ENCODE measurements at places on chromosomes 7 and 10.

- peaks cover 71% of the 10 kb centered on the region for H3K27me3 ChIP-seq
- no peak for DNase-seq
- no peak overlapping the region for H3K4me3 ChIP-seq
Observed at GRCh38 chr10:86312701-86313270, 53.8 kb downstream of the GRID1 start.

DNA sequence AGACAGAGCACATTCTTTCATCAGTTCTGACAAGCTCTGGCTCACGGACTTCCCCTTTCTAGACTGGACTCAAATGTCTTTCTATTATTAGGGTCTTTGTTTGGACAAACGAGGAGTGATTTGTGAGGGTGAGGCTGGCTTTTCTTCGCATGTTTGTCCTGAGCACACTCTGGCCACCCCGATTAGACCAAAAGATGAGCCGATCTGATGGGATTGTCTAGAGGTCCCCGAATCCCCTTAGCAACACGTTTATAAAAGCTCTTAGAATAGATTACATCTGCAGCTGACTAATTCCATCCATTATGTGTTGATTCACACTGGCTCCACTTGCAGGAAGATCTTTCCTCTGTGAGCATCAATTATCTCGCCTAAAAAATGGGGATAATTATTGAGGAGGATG, 675.4 kb upstream of the AUTS2 start:
- no peaks in the 10 kb centered on the region for H3K27me3 ChIP-seq
- no peak overlapping the region for H3K27ac ChIP-seq
- no peaks in the 10 kb centered on the region for H3K36me3 ChIP-seq
- no peaks in the 10 kb centered on the region for H3K4me1 ChIP-seq

- no peaks in the 10 kb centered on the region for H3K4me1 ChIP-seq
- no peak overlapping the region for H3K4me3 ChIP-seq
- no peak overlapping the region for H3K27ac ChIP-seq
- no peak for DNase-seq
Observed at GRCh38 chr7:128446306-128446705, 9.4 kb upstream of the HILPDA start.

DNA sequence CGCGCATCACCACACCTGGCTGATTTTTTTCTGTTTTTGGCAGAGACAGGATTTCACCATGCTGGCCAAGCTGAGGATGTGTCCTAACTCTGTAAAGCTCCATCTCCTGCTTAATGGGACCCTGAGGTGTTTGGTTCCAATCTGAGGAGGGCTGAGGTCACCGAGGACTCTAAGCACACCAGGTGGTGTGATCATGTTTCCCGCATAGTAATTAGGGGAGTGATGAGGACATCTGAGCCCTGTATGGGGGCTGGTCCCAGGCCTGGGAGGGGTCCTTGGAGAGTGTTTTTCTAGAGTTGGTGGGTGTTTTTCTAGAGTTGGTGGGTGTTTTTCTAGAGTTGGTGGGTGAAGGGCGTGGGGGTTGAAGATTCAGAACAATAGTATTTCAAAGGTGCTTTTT, 3.0 kb upstream of the ABHD11 start:
- H3K27ac ChIP-seq = no peak overlapping the region
- H3K4me1 ChIP-seq = peaks cover 14% of the 10 kb centered on the region
- peaks cover 7% of the 10 kb centered on the region for H3K36me3 ChIP-seq

DNA sequence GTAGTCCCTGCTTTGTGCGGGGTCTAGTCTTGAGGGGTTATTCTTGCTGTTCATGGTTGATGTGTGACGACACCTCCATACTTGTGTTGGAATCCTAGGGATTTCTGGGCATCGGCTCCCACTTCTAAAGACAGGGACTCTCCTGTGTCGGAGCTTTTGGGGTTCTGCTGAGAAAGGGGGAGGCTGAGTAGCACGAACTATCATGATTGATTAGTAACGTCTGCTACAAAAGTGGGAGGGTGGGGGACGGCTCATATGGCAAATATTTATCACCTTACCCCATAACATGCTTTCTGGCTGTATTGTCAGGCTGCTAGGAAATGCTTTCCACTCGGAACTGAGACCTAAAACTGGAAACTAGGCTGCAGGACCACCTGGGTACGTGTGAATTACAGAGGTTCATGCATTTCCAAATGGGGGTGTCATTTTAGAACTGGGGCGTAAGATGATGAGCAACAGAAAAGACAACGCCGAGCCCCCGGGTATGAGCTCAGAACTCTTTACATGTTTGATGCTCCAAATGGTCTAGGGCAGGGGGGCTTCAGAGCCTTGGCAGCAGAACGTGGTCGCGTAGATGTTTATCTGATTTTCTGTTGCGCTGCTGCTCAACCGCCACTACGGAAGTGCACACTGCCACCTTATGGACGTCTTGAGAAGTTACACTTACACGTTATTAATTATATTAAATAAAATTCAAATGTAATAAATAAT, 15.1 kb upstream of the NME8 start:
- peaks cover 20% of the 10 kb centered on the region for H3K27me3 ChIP-seq
- H3K4me1 ChIP-seq = peaks cover 12% of the 10 kb centered on the region

DNA sequence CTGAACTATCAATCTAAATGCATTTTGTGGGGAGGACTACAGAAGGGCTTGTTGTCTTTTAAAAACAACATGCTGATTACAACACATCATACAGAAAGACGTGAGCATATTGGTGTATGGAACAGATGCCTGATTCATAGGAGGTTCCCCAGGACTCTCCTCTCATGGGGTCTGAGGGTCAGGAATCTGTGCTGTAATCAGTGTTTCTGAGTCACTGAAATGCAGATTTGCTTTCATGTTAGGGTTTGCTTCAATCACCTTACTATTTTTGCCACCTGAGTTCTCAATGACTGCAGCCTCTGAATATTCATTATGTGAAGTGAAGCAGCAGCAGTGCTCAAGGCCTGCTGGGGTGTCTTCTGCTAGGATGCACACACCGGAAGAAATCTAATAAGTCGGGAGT, 550 bp upstream of the ANK3 start:
- H3K36me3 ChIP-seq = peaks cover 8% of the 10 kb centered on the region
- no peak for DNase-seq
- H3K4me3 ChIP-seq = no peak overlapping the region
- H3K27ac ChIP-seq = no peak overlapping the region
- no peaks in the 10 kb centered on the region for H3K27me3 ChIP-seq

DNA sequence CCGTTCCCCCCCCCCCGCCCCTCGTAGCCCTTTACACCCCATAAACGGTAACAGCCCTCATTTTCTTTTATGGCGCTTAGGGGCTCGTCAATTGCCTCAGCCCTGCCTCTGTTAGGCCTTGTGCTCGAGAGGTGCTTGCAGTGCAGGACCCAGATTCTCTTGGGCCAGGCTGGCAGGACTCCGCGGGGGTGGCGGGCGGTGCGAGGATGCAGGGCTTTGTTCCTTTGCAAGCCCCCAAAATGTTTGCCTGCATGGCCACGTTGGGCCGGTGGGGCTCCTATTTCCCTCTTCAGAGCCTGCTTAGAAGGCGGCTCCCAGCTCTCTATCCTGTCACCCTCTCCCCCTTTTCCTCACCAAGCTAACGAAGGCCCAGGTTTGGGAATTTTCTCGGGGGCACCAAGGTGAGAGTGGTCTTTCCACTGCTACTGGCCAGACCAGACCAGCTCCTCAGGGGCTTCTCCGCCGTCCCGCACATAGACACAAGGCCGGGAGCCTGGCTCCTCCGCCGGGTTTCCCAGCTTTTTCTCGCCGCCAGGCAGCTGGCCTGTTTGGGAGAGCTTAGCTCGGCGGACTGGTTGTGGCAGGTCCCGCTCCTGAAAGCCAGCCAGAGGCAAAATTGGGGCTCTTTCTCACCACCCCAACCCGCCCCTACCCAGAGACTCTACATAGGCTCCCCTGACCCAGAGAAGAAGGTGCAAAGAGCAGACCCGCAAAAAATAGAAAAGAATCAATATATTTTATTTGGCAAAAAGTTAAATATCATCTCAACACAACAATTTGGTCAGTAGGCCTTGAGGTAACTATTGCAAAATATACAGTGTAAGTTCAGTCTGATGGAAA, 3.4 kb downstream of the HOXA9 start:
- H3K27ac ChIP-seq = no peak overlapping the region
- H3K4me1 ChIP-seq = peaks cover 35% of the 10 kb centered on the region
- peaks cover 80% of the 10 kb centered on the region for H3K27me3 ChIP-seq

GRCh38 chr7:106312906-106313305, 28.1 kb upstream of the NAMPT start:
- no peak overlapping the region for H3K27ac ChIP-seq
- no peaks in the 10 kb centered on the region for H3K4me1 ChIP-seq
- peaks cover 36% of the 10 kb centered on the region for H3K27me3 ChIP-seq
- H3K36me3 ChIP-seq = peaks cover 2% of the 10 kb centered on the region
- no peak overlapping the region for H3K4me3 ChIP-seq
- DNase-seq = no peak

GRCh38 chr7:77696643-77697534, 630 bp downstream of the RSBN1L start:
- peak overlapping the region; percentile 93 for H3K27ac ChIP-seq
- H3K4me1 ChIP-seq = peaks cover 49% of the 10 kb centered on the region
- DNase-seq = no peak

DNA sequence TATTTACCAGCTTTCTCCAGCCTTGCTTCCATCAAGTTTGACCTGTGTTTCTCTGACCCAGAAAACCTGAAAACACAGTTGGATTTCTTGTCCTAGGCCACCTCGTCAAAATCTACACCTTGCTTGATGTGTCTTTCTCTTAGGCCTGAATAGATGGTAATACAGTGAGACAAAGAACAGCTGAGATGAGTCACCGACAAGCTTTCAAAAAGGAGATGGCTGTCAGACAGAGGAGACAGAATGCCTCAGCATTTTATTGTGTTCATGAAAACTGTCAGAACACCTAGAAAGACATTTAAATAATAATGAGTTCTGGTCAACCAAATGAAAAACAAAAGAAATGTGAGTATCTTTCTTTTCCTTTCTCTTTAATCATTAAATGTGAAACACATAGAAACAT, 119.7 kb upstream of the SORCS1 start:
- H3K4me3 ChIP-seq = no peak overlapping the region
- H3K36me3 ChIP-seq = no peaks in the 10 kb centered on the region
- no peaks in the 10 kb centered on the region for H3K27me3 ChIP-seq
- no peak overlapping the region for H3K27ac ChIP-seq
- H3K4me1 ChIP-seq = no peaks in the 10 kb centered on the region
- no peak for DNase-seq

- peaks cover 12% of the 10 kb centered on the region for H3K36me3 ChIP-seq
- peak overlapping the region; percentile 80 for H3K27ac ChIP-seq
- DNase-seq = no peak
- H3K4me3 ChIP-seq = peak overlapping the region; percentile 25
Observed at GRCh38 chr7:135159359-135160085, 11.0 kb downstream of the CYREN start.

DNA sequence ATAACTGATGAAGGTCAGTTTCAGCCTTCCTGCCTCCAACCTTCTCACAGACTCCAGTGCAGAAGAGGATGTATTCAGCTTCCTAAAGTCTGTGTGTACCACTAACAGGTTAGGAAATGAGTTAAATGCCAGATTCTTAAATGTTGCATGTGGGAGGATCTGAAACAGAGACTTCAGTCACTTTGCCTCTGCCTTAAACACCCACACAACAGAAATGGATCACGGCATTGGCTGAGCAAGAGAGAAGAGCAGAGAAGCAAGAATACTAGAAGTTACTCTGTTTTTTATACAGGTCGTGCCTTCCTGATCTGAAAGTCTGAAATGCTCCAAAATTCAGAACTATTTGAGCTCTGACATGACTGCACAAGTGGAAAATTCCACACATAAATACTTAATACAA, 98.9 kb upstream of the ARHGAP21 start:
- H3K4me3 ChIP-seq = no peak overlapping the region
- no peak for DNase-seq
- H3K36me3 ChIP-seq = no peaks in the 10 kb centered on the region
- H3K27me3 ChIP-seq = no peaks in the 10 kb centered on the region
- no peak overlapping the region for H3K27ac ChIP-seq

DNA sequence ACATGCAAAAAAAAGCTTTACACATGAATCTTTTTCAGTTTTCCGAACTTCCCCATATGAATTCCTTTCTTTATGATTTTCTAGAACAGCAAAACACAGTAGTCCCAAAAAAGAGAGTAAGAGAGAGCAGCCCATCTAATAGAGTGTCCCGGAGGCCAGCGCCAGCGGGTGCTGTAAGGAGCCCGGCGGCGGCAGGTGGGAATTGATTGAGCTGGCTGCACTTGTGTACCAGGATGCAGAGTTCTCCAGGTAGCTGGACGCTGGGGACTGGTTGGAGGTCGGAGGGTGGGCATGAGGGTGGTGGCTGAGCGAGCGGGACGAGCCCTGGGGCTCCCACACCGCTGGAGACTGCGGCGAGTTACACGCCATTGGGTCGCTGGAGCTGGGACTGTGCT, 4.0 kb downstream of the DLX5 start:
- no peak overlapping the region for H3K27ac ChIP-seq
- no peak for DNase-seq
- H3K36me3 ChIP-seq = peaks cover 5% of the 10 kb centered on the region
- H3K4me1 ChIP-seq = peaks cover 11% of the 10 kb centered on the region

DNA sequence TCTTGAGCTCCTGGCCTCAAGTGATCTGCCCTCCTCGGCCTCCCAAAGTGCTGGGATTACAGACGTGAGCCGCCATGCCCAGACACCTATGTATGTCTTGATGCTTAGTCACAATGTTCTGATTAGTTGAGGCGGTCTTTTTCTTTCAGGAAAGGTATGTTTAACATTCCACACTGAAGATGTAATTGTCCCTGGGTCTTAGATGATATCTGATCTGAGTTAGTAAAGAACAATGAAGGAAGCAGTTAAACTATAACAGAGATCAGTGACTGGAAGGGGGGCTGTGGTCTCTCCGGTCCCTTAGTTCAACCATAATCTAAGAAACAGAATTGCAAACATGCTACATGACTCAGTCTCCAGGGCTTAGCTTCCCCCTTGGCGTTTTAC, 31.5 kb upstream of the SH2D4B start:
- H3K27me3 ChIP-seq = no peaks in the 10 kb centered on the region
- H3K4me3 ChIP-seq = no peak overlapping the region
- H3K36me3 ChIP-seq = peaks cover 27% of the 10 kb centered on the region
- H3K4me1 ChIP-seq = peaks cover 59% of the 10 kb centered on the region

- peaks cover 30% of the 10 kb centered on the region for H3K27me3 ChIP-seq
- H3K27ac ChIP-seq = no peak overlapping the region
- no peaks in the 10 kb centered on the region for H3K4me1 ChIP-seq
- no peaks in the 10 kb centered on the region for H3K36me3 ChIP-seq
- DNase-seq = no peak
Observed at GRCh38 chr7:22142572-22142971, 196.9 kb upstream of the CDCA7L start.

- DNase-seq = no peak
- H3K36me3 ChIP-seq = no peaks in the 10 kb centered on the region
- no peak overlapping the region for H3K27ac ChIP-seq
- no peaks in the 10 kb centered on the region for H3K4me1 ChIP-seq
- no peak overlapping the region for H3K4me3 ChIP-seq
- no peaks in the 10 kb centered on the region for H3K27me3 ChIP-seq
Observed at GRCh38 chr7:86437951-86438450, 205.7 kb upstream of the GRM3 start.
